ENCODE measurements at places on chromosomes 4 and X.

DNA sequence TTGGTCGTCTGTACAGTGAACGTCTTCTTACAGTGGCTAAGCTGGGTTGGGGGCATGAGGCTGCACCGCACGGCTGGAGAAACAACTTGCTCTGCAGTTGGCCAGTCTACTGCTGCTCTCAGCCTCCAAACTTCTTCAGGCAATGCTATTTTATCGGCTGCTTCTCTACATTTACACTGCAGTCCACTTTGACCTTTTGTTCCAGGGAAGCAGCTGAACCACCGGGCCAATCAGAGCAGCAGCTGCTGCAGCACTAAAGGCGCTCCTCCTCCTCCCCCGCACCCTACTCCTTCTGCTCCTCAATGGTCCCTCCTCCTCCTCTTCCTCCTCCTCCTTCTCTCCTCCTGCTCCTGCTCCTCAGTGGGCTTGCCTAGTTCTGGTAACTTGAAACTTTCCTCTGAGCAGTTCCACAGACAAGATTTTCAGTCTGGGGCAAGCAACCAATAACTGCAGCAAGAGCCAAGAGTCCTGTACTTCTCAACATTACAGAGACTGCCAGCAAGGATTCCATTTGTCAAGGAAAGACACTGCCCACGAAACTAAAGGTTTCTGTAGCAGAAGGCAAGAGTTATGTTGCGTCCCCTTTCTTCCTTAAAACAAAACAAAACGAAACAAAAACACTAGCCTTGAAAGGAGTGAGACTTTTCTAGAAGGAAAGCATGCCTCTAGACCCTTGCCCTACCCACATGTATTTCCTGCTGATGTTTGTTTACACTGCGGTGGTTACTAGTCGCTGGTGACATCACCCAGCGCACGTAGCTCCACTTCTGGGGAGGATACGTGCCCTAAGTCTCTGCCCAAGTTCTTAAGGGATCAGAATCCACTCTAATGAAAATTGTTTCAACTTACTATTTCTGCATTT, 125.7 kb upstream of the NAP1L5 start:
- DNase-seq: peak; percentile 94

- no peak for DNase-seq
These were observed 3.9 kb upstream of the NKX6-1 start for GRCh38 chr4:84502955-84503373.

GRCh38 chr4:89674876-89675459, 162.0 kb downstream of the SNCA start:
- no peak for DNase-seq

DNA sequence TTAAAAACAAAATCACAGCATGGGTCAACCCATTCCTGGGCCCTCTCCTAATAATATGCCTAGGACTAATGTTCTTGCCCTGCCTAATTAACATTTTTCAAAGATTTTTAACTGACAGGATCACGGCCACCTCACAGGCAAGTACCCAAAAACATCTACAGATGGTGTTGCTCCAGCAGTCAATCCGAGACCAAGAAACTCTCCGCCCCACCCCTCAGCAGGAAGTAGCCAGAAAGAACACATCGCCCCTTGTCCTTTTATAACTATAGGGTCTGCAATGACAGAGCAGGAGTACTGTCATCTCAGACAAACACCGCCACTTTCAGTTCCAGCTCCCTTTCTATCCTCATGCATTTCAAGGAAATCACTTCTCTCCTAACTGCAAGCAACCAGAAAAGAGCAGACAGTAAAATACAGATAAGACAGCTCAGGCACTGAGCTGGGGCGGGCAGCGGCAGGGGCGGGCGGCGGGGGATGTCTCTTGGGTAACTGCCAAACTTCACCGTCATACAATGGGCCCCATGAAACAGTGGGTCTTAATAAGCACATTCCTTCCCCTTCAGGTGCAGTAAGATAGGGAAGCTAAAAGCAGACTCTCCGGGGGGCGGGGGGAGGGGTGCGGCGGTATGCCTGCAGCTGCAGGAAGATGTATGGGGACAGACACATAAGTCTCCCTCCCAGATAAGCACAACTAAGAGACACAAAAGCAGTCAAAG, 67.4 kb downstream of the ZNF182 start:
- no peak for DNase-seq

DNA sequence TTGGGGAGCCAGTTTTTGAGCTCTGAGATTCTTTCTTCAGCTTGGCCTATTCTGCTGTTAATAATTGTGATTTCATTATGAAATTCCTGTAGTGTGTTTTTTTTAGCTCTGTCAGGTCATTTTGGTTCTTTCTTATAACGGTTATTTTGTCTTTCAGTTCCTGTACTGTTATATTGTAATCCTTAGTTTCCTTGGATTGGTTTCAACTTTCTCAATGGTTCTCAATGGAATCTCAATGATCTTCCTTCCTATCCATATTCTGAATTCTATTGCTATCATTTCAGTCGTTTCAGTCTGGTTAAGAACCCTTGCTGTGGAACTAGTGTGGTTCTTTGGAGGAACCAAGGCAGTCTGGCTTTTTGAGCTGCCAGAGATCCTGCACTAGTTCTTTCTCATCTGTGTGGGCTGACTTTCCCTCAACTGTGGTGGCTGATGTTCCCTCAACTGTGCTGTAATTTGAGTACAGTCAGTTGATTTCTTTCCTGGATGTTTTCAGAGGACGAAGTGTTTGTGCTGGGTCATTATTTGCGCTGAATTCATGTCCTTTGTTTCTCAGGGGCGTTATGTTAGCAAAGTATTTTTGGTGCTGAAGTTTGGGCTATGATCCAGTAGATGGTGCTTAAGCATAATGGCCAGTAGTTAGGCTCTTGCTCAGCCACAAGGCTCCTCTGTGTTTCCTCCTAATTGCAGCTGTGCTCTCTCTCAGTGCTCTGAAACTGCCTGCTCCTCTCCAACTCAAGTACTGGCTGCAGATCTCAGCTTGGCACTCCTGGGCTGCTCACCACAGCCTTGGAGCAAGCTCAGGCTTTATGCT, 27.5 kb downstream of the ENPEP start:
- no peak for DNase-seq

DNA sequence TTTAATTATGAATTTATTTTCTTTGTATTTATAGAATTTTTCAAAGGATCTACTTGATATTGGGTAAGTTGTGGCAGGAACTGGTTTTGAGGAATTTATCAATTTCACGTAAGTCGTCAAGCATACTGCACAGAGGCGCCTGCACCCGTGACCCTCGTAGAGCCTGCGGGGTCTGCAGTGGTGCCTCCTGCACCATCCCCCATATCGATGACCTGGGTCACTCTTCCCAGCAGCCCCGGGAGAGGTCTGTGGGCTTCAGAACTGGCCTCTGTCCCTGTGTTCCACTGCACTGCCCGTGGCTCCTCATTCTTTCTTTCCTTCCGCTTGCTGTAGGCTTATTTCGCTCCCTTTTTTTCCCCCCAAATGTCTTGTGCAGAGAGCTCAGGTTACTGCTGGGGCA, 31.5 kb upstream of the CPLX1 start:
- no peak for DNase-seq

GRCh38 chr4:152460488-152460887, 75.4 kb downstream of the FBXW7 start:
- DNase-seq: peak; percentile 62

DNA sequence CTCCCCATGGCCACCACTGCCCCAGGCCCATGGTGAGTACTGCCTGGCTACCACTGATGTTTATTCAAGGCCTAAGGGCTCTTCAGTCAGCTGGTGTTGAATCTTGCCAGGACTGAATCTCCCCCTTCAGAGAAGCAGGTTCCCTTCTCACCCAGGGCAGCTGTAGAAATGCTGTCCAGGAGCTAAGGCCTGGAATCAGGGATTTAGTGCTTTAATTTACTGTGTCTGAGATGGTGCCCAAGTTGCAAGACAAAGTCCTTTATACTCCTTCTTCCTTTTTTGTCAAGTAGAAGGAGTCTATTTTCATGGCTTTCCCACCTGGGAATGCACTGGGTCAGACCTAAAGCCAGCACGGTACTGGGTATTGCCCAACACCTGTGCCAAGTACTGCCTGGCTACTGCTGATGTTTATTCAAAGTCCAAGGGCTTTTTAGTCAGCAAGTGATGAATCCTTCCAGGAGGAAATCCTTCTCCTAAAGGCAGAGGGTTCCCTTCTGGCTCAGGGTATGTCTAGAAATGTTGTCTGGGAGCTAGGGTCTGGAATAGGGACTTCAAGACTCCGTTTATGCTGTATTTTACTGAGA, 117.6 kb upstream of the ATOH1 start:
- no peak for DNase-seq

DNA sequence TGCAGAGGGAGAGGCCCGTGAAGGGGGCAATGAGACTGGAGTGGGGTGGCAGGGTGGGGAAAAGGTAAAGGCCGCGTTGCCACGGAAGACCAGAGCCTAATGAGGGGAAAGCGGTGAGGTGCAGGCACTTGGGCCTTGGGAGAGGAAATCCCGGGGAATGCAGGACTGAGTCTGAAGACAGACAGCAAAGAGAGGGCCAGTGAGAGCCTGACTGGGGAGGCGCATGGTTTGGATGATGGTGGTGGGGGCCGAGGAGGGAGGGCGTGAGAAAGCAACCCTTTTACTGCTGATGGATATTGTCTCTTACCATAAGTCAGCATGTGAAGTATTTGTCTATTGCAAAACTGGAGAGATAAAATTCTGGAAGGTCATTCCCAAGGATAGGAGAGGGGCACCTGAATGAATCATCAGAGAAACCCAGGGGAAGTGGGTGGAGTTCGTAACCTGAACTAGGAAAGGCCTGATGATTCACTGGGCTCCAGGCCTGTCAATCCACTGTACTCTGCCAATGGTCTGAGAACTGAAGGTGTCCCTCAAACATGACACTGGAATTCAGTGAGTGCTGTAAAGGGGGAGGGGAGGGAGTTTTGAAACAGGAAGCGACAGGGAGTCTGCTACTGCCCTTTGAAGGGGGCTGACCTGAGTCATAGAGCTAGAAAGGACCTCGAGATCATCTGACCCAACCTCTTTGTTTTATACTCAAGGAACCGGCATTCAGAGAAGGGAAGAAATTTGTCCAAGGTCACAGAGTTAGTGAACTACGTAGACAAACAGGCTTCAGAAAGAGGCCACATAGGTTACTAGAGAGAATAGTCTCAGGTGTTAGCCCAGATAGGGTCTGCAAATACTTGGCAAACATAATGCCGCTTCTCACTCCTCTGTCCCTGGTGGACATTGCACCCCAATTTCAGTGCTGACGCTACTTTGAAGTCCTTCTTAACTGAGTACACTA, 52.2 kb downstream of the NALF2 start:
- DNase-seq: peak; percentile 44

Measured in fibroblast of skin of abdomen (primary cell).